Choroid plexus epithelial cell (primary cell): ENCODE measurements at places on chromosomes 6 and 20.
A peak's percentile ranks its signal among the peaks of the same experiment; 100 is the strongest.

DNA sequence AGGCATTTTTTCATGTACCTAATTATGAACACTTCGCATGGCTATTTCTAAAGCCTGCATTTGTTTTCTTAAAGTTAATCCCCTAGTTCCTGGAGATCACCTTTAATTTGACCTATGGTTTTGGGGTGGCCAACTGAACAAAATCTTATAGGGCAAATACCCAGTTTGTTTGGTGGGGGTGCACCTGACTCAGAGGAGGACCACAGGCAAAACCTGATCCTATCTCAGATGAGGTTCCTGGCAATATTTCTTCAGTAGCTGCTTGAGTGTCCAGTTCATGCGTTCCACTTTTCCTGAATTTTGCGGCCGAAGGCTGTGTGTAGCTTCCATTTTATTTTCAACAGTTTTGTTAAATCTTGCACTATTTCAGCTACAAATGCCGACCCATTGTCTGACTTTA, 10.3 kb upstream of the GMPR start:
- DNase-seq: no peak

DNA sequence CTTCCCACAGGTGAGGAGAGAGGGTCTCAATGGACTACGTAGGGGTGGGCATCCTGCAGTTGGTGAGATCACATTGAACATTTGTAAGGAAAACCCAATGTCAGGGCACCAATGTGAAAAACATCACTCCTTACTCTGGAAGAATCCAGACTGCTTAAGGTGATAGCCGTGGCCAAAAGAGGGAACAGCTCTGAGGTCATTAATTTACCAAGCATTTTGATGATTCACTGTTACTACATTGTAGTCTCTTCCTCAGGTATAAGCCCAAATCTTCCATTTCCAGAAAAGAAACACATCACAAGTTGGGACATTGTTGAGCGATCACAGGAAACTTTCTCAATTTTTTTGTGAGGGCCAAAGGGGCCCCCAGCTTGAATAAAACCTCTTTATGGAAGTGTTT, 61.1 kb upstream of the SPTLC3 start:
- DNase-seq: no peak

- no peak for DNase-seq
Observed at GRCh38 chr6:19839237-19839546, 2.0 kb downstream of the ID4 start.

DNA sequence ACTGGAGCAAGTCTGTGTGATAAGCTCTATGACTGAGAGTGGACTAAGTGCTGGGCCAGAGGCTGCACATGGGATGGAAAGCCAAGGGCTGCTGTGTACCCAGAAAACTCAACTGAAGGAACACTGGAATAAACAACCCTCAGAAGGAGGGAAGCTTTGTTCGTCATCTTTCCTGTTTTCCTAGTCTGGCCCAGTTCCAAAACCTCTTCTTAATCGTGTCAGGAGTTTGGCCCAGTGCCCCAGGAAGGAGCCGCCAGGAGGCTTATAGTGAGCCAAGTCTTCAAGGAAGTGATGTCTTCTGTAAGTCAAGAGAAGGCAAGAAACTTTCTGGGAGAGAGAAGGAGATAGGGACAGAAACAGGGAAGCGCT, 23.3 kb upstream of the TOP1 start:
- peak; percentile 98 for DNase-seq

DNA sequence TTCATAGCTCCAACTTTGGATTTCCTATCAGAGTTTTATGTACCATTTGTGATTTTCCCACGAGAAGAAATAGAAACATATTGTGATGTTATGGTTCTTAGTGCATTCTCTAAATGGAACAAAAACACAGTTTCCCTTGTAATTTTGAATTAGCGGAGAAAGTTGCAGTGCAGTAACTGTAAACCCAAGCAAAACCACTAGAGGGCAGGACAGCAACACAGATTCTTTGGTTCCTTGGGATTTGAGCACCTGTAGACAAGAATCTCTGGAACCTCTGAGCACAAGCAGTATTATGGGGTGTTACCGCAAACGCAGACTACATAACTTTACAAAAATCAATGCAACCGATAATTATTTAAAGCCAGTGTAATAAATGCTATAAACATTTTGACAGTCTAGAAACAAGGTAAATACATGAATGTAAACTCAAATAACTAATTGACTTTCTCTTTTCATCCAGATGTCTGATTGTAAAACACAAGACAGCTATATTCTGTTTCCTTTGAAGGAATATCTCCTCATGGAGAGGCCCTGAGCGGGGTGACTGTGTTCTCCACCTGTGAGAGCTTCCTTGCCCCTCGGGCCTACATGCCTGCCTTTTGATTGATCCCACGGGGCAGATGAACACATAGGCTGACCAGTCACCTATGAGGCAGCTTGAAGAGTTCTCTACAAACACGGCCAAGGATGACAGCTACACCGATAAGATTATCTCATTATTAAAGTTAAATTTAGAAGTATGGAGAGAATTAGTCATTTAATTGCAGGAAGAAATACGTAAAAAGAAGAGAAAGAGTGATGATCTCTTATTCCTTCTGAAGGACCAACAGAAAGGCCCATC, 67.5 kb upstream of the COL21A1 start:
- DNase-seq: peak; percentile 68

- peak; percentile 86 for DNase-seq
Observed at GRCh38 chr6:1403851-1404712, 14.7 kb downstream of the FOXF2 start.

GRCh38 chr6:11381801-11382513, 149.5 kb upstream of the NEDD9 start:
- no peak for DNase-seq

DNA sequence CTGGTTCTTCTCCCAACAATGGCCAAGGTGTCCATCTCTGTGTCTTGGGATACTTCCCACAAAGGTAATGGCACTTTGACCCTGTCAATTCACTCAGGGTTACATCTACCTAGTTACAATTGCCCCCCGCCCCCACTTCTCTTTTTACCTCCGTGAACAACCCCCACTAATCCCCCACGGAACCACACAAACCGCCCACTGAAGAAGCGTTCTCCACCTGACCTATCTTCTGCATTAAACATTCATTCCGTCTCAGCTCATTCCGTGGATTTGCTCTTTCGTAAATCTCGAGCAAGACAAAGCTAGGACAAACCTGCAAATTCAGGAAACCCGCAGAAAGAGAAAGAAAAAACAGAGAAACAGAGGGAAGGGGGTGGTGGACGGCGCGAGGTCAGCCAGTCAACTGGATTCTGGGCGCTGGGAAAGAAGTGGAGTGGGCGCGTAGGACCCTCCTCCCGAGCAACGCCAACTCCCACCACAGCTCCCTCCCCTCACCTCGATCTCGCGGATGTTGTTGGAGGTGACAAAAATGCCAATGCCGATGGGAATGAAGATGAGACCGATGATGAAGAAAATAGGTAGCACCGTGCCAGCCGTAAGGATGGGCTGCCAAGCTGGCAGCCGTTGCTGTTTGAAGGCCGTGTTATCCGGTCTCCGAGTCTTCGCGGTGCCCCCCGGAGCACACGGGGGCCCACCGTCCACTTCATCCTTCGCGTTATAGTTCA, 523 bp downstream of the TMEM30A start:
- no peak for DNase-seq

DNA sequence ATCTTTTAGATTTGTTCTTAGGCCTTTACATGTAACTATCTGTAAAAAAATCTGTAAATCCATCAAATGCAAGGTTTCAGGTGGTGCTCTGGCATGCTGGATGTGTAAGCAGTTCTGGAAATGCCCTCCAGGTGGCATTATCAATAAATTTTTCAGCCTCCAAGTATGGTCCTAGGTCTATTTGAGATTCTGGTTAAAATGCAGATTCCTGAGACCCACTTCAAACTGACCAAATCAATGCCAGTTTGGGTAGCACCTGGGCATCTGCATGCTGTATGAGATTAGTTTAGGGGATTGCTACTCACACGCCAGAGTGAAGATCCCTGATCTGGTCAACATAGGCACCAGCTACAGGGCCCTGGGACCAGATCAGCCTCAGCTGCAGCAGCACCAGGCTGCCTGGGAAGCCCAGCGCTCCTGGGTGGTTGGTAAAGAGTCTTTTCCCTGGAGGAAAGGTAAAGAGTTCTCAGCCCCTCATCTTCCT, 507.3 kb upstream of the CITED2 start:
- peak; percentile 70 for DNase-seq

GRCh38 chr20:3235666-3236324, 3.2 kb downstream of the SLC4A11 start:
- DNase-seq: no peak

DNA sequence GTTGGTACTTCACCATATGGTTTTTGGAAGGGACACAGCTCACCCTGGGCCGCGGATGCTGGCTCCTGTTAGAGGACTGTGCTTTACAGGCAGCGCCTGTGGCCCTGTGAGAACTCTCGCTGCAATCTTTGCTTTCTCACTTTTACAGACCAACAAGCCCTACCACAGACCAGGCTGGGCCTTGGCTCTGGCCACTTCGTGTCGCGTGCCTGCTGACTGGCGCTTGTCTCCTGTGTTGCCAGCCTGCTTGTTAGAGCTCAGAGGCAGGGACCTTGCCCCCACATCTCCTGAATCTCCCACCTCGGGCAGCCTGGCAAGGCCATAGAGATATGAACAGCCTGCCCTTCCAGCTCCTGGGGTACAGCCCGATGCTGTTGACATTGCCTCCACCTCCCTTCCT, 56.1 kb downstream of the SYNJ2 start:
- no peak for DNase-seq

GRCh38 chr6:161374971-161375873, 101.4 kb upstream of the AGPAT4 start:
- DNase-seq: no peak

DNA sequence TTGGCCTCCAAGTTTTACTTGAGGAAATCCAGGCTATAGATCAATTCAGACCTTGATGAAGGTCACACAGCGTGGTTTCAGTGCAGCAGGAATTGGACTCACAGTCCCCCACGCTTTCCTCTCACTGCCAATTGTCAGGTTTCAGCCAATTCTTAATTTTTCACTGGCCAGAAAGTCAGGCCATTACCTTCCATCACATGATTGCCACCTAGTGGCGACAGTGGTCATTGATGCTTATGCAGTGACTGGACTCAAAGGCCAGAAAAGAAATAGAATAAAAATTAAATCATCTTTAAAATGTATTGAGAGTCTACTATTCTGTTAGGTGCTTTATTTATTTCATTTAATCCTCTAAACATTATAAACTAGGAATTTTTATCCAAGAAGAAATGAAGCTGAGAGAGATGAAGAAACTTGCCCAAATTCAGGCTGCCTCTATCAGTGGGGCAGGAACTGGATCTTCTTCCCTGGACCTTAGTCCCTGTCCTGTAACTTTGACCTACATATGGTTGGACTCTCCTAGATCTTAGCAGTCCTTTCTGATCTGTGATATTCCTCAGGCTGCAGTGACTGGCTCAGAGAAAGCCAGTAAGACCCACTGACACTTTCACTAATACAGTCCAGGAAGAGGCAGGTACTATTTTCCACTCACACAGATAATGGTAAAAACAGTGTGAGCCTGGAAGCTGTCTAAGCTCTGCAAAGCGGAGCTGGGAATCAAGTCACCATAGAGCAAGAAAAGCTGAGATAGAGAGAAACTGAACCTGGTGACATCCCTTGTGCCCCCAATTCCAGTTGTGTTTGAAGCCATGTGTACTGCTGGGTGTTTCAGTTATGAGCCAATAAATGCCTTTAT, 133.3 kb downstream of the ELOVL4 start:
- DNase-seq: peak; percentile 84

DNA sequence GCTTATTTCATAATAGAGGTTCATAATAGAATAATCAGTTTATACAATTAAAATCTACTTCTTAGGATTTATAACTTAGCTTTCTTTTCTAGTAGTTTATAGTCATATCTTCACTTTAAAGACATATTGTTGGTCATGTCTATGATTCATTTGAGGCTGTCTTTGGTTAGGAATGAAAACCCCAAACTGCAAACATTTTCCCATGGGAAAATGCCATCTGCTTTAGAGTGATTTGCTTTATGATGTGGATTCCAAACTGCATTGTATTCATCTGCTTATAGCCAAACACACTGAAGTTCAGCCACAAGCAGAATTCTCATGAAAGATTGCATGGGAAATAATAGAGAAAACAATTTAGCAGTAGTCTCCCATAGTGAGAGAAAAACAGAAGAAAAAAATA, 128.0 kb downstream of the RFPL4B start:
- DNase-seq: peak; percentile 18

- peak; percentile 82 for DNase-seq
Observed at GRCh38 chr6:37021356-37022129, 16.1 kb downstream of the FGD2 start.

- DNase-seq: peak; percentile 69
Observed at GRCh38 chr6:169288591-169288990, 34.9 kb upstream of the THBS2 start.

DNA sequence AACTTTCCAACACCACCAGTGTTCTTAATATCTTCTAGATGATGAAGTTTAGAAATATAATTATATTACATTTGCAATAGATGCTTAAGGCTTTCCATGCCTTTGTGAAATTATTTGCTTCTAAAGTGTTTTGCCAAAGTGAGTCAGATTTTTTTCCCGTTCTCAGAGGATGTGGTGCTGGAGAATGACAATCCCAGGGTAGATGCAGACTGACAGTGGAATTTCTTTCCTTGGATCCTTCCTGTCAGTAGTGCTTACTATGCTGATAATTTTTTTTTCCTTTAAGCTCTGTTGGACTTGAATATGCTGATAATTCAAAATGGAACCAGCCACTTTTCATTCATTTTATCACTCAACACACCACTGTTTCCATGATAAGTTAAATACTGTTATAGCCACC, 59.9 kb upstream of the SOX4 start:
- no peak for DNase-seq

DNA sequence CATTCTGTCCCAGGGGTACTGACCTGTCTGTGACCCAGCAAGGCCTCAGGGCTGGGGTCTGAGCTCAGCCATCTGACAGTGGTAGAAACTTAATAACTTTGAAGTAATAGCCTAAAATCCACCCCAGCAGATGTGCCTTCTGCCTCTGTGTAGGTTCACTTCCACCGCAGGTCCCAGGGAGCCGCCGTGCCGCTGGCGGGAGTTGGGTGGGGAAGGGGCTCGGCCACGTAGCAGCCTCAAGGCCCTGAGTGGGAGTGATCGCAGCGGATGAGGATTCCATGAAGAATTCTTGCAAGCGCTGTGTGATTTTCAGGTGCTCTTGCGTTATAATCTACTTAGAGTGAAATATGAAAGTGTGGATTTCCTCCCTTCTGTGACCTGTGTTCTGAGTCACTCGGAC, 163.7 kb downstream of the DTNBP1 start:
- no peak for DNase-seq

DNA sequence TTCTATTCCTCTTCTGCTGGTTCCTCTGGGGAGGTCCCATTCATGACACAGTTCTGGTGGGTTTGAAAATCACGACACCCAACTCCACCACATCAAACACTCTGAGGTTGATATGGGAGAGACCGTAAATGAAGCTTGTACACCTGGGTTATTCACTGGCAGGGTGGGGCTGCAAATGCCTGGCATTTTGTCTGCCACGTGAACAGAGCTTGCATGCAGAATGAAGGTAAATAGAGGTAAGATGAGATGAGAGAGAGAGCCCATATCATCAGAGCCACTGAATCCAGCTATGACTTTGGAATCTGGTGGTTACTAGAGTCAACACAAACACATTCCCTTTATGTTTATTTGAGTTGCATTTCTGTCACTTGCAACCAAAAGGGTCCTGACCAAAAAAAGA, 97.4 kb downstream of the BANF2 start:
- no peak for DNase-seq

GRCh38 chr20:51660672-51661608, 107.2 kb downstream of the ATP9A start:
- peak; percentile 24 for DNase-seq
